ENCODE measurements at places on chromosomes 2 and 18.

DNA sequence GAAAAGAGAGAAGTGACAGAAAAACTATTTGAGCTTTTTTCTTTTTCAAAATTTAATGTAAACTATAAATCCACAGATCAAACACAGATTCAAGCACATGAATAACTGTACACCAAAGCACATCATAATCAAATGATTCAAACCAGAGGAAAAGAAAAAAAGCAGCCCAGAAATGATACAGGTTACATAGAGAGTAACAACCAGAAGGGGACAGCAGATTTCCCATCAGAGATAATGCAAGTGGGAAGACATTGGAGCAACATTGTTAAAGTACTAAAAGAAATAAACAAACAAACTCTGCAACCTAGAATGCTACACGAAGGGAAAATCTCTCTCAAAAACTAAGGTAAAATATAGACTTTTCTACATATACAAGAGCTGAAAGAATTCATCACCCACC, 34.5 kb downstream of the CMPK2 start:
- no peak for DNase-seq

DNA sequence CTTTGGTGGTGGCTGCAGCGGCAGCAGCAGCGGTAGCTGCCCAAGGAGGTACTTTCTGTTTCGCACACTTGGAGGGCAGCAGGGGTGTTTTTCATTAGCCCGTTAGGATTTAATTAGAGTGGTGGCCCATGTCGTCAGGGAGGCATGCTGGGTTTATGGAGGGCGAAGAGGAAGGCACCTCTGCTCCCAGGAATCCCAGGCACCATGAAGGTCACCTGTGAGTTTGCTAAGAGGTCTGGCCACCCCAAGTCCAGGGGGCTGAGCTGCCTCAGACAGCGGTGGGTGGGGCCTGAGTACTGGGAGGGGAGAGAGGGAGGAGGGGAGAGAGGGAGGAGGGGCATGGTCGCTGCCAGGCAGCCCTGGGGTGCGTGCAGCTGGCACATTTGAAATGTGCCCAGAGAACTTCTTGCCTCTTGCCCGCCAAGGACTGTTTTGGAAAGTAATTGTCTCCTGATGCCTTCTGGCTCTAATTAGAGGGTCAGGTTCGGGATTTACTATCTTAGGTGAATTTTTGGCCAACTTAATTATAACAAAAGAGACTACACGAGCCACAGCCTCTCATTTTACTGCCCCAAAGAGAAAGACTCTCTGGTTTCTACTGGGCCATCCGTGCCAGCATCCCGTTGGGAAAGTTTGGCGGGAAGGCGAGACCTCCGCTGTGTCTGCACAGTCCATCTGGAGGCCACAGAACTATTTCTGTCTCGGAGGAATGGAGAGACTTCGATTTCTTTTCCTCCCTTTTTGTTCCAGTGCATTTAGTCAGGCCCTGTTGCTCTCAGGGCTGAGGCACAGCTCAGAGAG, 62.0 kb downstream of the GLI2 start:
- peak; percentile 40 for DNase-seq

DNA sequence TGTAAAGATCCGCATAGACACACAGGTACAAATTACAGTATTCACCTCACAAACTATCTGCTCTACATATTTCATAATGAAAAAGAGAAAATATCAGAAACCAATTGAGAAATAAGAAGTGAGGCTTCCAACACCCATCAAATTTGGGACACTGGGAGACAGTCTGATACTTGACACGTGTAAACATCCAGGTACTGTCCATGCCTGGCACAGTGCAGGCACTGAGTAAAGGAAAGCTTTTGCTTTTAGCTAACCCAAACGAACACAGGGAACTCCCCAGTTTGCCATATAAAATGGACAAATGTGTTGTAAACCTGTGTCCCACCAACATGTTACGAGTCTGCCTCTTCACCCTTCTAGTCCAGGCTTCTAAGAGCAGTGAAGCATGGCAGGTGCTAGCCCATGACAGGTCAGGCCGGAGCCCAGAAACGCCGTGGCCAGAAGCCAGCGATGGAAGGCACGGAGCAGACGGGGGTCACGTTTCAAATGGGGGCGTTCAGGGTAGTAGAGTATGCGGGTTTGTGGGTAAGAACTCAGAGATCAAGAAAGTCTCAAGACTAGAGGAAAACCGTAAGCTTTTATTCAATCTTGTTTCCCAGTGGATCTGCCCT, 27.0 kb downstream of the CDH2 start:
- DNase-seq = no peak

DNA sequence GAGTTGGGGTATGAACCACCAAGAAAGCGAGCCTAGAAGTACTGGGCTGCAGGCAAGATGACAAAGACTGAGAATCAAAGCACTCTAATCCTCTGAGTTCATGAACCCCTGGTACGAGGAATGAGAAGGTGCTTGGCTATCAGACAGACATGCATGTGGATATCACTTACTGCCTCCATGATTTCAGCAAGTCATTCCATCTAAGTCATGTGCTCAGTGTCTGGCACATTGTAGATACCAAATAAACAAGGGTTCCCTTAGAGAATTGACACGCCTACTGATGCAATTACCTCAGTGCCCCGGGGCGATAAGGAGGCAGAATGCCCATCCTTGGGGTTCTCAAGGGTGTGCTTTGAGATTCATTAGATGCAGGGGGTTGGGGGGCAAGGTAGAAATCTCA, 125.6 kb upstream of the PKDCC start:
- DNase-seq = peak; percentile 56

- DNase-seq = no peak
Observed at GRCh38 chr18:28837100-28837499, 660.2 kb upstream of the CDH2 start.

- DNase-seq = peak; percentile 6
Observed at GRCh38 chr2:5093056-5093455, 599.1 kb upstream of the SOX11 start.

- DNase-seq = no peak
Observed at GRCh38 chr2:7013471-7014160, 96.4 kb downstream of the RNF144A start.

DNA sequence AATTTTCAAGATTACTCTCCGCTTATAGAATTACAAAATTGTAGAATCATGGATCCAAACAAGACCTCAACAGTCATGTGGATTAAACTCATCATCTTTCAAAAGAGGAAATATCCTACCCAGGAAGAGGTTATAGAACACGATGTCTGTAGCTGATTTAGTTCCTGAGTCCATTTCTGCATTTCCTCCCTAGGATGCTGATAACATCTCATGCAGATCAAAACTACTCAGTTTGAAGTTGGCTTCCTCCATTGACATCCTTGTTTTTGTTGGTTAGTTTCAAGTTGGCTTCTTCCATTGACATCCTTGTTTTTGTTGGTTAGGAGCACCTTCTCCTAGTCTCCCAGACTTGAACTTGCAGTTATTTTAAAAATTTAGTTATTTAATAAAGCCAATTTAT, 147.5 kb downstream of the PARD3B start:
- DNase-seq = no peak

- no peak for DNase-seq
Observed at GRCh38 chr18:11885278-11885947, 22.7 kb downstream of the MPPE1 start.

DNA sequence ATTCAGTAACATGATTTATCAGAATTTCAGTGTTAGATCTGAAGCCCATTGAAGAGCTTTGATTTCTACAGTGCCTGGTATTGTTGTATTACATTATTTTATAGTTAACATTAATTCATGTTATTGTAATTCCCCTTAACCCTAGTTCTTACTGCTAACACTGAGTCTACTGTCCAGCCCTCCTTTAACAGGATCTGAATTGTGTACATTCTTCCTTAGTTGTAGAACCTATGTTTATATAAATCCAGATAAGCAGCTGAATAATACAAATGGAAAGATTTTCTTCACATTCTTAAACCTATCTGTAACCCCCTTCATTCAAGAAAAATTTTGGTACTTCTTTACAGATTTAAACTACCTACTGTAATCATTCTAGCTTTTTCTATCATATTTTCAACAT, 14.7 kb downstream of the NDUFAF7 start:
- DNase-seq = no peak

GRCh38 chr2:72830273-72830672, 4.4 kb upstream of the EXOC6B start:
- DNase-seq = no peak

DNA sequence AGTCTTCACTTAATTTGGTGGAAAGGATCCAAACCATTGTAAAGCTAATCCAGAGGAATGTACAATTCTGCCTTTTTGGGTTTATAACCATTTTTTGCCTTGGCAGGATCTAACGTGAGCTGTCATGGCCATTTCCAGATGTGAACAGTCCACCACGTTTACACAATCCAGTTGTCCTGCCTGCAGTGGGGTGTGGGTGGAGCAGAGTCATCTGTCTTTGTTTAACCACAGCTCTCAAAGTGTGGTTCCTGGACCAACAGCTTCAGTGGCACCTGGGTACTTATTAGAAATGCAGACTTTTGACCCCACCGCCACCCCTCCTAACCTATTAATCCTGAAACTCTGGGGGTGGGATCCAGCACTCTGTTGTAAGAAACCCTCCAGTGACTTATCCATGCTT, 35.9 kb downstream of the FHOD3 start:
- no peak for DNase-seq

DNA sequence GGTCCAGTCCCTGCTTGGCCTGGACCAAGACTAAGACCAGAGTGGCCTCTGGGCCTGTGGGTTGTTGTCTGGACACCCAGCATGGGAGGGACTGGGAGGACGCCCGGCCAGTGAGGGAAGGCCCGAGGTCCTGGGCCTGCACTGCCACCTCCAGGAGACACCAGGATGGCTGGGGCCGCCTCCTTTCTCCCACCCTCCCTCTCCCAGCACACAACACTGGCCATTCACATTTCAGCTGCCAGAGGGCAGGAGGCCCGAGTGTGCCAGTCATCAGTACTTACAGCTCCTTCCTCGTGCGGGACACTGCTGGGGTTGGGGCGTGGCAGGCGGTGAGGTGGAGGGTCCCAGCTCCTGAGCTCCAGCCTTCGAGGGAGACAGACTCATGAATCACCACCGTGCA, 133.5 kb downstream of the ASB1 start:
- DNase-seq = no peak

- no peak for DNase-seq
Observed at GRCh38 chr18:27865431-27865830, 311.5 kb downstream of the CDH2 start.

GRCh38 chr2:73961823-73962615, 22.7 kb upstream of the TET3 start:
- DNase-seq = no peak

- peak; percentile 67 for DNase-seq
Observed at GRCh38 chr2:69715964-69716363, 26.0 kb upstream of the ANXA4 start.

GRCh38 chr2:201413143-201413542, 38.1 kb downstream of the TRAK2 start:
- no peak for DNase-seq

- DNase-seq = peak; percentile 61
Observed at GRCh38 chr18:58394046-58394445, 234.8 kb downstream of the ALPK2 start.

DNA sequence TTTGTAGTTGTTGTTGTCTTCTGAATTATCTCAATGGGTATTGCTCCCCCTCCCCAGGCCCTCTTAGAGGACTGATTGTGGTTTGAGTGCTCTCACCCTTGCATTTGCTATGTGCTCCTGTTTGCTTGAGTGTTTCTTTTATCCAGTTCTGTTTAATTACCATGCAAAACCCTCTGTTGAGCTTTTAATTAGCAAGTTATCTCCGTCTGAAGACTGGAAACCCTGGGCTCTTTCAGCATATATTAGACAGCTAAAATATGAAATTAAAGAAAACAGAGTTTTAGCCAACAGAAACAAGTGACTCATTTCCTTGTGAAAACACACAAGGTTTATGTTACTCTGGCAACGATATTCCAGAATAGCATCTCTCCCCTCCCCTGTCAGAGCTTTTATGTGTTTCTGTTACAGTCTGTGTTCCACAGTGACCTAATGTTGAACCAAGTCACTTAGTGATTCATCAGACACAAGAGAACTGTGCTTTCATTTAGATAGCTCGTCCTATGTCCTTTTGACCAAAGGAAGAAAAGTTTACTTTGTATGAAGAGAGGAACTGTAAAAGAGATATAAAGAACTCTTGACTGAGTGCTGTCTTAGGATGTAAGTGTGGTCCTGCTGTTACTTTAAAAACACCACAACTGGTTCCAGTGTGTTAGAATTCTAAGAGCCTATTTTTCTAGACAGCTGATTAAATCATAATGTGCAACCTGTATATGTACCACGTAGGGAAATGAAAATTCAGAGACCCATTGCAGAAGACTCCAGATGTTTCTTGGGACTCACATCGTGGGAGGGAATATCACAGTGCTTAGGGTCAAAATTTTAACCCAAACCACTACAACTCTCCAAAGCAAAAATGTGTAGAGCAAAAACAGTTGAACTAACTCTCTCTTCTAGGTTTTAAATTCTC, 172.8 kb upstream of the RBMS1 start:
- DNase-seq = peak; percentile 98

GRCh38 chr2:62287899-62288880, 92.3 kb downstream of the B3GNT2 start:
- DNase-seq = peak; percentile 58

DNA sequence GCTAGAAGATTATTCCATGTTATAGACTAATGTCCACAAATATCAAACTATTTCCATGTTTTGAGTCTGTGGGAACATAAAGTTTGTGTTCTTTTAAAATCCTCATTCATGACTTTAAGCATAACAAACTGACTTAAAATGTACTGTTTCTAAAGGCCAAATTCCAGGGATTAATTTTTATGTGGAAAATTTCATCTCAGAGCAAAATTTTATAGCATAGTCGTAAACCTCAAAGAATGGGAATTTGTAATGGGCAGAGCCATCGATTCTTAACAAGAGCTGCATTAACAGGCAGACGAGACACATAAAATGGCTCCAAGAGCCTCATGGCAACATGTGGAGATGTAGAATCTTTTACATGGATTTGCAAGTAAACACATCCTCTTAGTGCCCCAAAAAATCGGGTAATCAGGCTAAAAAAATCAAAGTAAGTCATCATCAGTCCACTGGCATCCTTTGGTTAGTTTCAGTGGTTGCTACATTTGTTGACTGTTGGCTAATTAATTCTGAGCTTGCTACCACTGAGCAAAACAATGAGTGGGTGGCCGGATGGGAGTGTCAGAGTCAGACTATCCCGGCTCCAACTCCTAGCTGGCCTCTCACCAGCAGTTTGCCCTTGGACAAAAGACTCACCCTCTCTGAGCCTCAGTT, 119.6 kb downstream of the FAM210A start:
- DNase-seq = no peak

DNA sequence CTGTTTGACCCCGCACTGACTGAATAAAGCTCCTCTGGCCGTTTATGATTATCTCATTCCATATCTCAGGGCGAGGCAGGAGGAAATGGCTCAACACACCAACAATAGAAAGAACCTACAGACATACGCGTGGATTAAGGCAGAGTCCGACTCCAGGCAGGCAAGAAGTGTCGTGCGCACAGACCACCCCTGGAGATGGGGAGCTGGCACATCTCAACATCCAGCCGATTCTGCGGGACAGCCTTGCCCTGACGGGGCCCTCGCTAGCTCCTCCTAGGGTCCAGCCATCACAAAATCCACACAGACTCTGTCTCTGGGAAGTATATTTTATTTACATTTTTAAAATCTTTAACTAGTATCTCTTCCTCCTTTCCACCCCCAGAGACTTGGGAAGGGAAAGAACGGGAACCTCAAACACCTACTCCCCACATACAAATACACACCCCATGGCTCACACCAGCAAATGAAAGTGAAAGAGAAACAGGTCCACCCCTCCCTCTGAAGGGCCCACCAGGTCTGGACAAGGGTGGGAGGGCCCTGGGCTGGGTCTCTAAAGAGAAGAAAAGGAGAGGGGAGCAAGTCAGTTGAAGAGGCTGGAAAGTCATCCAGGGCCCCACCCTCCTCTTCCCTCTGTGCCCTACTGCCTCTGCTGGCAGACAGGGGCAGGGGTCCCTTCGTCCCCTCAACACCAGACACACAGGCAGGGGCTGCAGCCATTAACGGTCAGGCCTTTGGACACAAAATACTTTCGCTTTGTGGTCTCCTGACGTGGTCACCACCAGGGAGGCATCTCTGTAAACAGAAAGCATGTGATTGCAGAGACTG, 3.2 kb downstream of the GPBAR1 start:
- no peak for DNase-seq
